Activated B cell treated with CpG ODN at 0.5 μM for 24 hours (primary cell): ENCODE measurements at places on chromosomes 11 and 22.

GRCh38 chr22:19120829-19121630, 1.2 kb downstream of the DGCR2 start:
- H3K4me1 ChIP-seq = peaks cover 63% of the 10 kb centered on the region
- H3K27ac ChIP-seq = peak overlapping the region; percentile 74
- peak overlapping the region; percentile 89 for H3K4me3 ChIP-seq

- H3K4me3 ChIP-seq = no peak overlapping the region
- H3K27ac ChIP-seq = no peak overlapping the region
- H3K36me3 ChIP-seq = no peaks in the 10 kb centered on the region
- H3K27me3 ChIP-seq = no peaks in the 10 kb centered on the region
- no peaks in the 10 kb centered on the region for H3K4me1 ChIP-seq
Measured at GRCh38 chr11:37812281-37812880, 1214.3 kb upstream of the RAG2 start.

GRCh38 chr11:31702966-31703365, 108.2 kb downstream of the PAX6 start:
- H3K4me1 ChIP-seq = no peaks in the 10 kb centered on the region
- no peak overlapping the region for H3K27ac ChIP-seq
- no peaks in the 10 kb centered on the region for H3K27me3 ChIP-seq
- H3K4me3 ChIP-seq = no peak overlapping the region
- H3K36me3 ChIP-seq = peaks cover 4% of the 10 kb centered on the region

DNA sequence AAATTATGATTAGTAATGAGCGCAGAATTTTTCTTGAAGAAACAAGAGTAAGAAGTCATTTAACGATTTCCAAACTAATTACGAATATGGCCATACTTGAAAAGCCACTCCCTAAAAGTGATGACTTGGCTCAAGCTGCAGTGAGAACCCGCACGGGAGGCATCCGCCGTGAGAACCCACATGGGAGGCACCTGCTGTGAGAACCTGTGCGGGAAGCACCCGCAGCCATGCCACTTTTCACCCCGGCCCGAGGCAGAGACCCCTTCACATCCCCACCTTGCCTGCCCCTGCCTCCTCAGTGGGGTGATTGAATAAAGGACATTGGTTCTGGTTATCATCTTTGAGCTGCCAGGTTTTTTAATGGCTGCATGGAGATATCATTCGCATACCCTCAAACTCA, 89.7 kb downstream of the BRD1 start:
- H3K36me3 ChIP-seq = no peaks in the 10 kb centered on the region
- H3K4me3 ChIP-seq = no peak overlapping the region
- peaks cover 33% of the 10 kb centered on the region for H3K27me3 ChIP-seq

DNA sequence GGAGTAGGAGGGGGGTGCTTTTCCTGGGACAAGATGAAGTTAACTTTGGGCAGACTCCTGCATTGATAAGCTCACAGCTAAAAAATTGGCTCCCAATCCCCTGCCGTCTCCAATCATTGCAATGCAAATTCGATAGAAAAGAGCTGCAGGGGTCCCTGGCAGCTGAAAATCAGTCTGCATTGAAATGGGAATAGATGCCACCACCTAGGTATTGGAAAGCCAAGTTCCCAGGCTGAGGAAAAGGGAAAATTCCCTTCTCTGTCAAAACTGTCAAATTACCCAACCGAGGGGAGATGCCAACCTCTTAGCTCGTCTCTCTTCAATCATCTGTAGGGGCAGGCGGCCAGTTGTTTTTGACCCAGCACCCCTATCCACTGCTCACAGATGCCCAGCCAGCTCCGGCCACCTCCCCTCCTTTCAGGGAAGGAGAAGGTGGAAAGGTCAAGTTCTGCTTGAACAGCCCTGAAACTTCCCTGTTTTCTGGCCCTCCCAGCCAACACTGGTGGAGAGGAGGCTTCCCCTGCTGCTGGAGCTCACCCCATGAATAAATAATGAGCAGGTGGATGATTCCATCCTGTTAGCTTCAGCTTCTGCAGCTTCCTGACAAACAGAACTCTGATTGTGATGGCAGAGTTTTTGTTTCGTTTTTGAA, 916.3 kb downstream of the TBC1D22A start:
- no peaks in the 10 kb centered on the region for H3K4me1 ChIP-seq
- H3K36me3 ChIP-seq = no peaks in the 10 kb centered on the region
- H3K27ac ChIP-seq = no peak overlapping the region
- DNase-seq = no peak
- no peaks in the 10 kb centered on the region for H3K27me3 ChIP-seq

DNA sequence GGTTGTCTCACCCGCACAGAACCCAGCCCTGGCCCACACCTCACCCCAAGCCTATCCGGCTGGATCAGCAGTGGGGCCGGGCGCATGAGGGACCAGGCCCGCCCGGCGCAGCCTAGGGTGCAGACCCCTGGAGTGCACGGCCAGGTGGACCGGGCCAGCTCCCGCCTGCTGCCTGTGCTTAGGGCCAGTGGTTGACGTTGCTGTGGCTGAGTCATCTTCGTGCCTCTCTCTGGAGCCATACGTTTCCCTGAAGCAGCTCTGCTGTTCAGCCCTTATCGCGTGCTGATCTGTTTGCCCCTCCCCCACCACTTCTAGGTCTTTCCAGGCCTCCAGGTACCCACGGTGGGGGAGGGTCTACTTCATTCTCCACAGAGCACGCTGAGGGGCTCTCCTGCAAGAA, 39.5 kb downstream of the CDKN1C start:
- no peaks in the 10 kb centered on the region for H3K4me1 ChIP-seq
- no peaks in the 10 kb centered on the region for H3K36me3 ChIP-seq
- H3K4me3 ChIP-seq = no peak overlapping the region
- H3K27me3 ChIP-seq = no peaks in the 10 kb centered on the region
- H3K27ac ChIP-seq = no peak overlapping the region

GRCh38 chr11:44763121-44763820, 36.5 kb downstream of the TSPAN18 start:
- no peak overlapping the region for H3K4me3 ChIP-seq
- H3K36me3 ChIP-seq = peaks cover 3% of the 10 kb centered on the region
- no peaks in the 10 kb centered on the region for H3K27me3 ChIP-seq
- no peaks in the 10 kb centered on the region for H3K4me1 ChIP-seq
- DNase-seq = no peak

DNA sequence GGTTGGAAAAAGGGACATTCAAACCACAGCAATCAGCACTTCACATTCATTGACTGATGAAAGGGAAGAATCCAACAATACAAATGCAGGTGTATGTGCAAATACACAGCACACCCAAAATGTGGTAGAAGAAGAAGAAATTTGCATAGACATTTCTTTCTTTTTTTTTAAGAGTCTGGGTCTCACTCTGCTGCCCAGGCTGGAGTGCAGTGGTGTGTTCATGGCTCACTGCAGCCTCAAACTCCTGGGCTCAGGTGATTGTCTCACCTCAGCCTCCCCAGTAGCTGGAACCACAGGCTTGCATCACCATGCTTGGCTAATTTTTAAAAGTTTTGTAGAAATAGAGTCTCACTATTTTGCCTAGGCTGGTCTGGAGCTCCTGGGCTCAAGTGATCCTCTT, 21.9 kb downstream of the CARS1 start:
- H3K27me3 ChIP-seq = no peaks in the 10 kb centered on the region
- peaks cover 84% of the 10 kb centered on the region for H3K36me3 ChIP-seq
- no peak overlapping the region for H3K4me3 ChIP-seq
- H3K27ac ChIP-seq = peak overlapping the region; percentile 27

GRCh38 chr11:6249770-6250555, 9.7 kb upstream of the CCKBR start:
- H3K27me3 ChIP-seq = peaks cover 5% of the 10 kb centered on the region
- no peaks in the 10 kb centered on the region for H3K4me1 ChIP-seq
- H3K27ac ChIP-seq = no peak overlapping the region
- H3K36me3 ChIP-seq = no peaks in the 10 kb centered on the region

- no peaks in the 10 kb centered on the region for H3K27me3 ChIP-seq
- no peaks in the 10 kb centered on the region for H3K36me3 ChIP-seq
- no peak for DNase-seq
- H3K4me1 ChIP-seq = no peaks in the 10 kb centered on the region
- no peak overlapping the region for H3K27ac ChIP-seq
Measured at GRCh38 chr11:43164831-43165230, 147.0 kb upstream of the API5 start.

DNA sequence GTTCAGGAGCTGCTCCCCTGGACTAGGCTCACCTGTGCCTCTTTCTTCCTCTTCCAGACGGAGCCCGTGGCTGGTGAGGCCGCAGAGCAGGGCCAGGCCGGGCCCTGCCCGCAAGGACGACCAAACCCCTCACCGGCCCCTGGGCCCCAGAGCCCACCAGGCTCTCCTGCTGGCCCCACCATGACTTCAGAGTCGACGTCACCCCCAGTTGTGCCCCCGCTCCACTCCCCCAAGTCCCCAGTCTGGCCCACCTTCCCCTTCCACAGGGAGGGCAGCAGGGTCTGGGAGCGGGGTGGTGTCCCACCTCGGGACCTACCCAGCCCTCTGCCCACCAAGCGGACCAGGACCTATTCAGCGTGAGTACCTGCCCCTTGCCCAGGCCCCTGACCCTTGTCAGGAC, 11.0 kb downstream of the CSDC2 start:
- H3K4me1 ChIP-seq = no peaks in the 10 kb centered on the region
- no peak for DNase-seq
- peaks cover 2% of the 10 kb centered on the region for H3K36me3 ChIP-seq
- no peaks in the 10 kb centered on the region for H3K27me3 ChIP-seq
- H3K4me3 ChIP-seq = no peak overlapping the region

DNA sequence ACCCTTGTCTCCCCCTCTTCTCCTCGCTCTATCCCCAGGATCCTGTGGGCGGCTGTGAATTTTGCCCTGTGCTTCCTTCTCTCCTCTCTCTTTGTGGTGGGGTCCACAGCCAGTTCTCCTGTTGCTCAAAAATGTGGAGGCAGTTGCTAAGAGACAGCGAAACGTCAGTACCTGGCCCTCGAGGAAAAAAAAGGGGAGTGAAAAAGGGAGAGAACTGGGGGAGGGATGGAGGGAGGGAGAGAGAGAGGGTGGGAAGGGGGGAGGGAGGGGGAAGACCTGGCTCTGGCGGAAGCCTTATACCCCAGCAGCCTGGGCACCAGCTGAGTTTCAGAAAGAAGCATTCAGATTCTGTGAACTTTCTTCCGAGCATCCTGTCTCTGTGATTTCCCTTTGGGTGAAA, 2.1 kb upstream of the LRRC55 start:
- peaks cover 27% of the 10 kb centered on the region for H3K27me3 ChIP-seq
- no peak overlapping the region for H3K27ac ChIP-seq
- H3K4me3 ChIP-seq = no peak overlapping the region
- H3K36me3 ChIP-seq = no peaks in the 10 kb centered on the region

DNA sequence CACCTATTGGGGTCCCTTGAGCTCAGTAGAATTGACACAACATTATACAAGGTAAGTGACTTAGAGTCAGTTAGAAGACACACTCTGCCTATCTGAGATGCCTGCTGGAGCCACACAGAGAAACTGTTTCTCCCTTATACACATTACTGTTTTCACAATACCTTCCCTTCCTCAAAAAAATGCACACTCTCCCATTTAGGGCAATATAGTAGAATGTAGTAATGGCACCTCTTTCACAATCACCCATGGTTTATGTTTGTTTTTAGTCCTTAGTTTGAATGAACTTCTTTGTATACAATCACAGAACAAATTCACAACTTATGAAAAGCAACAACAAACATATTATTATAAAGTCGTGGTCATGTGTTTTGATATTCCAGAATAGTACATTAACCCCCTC, 14.3 kb downstream of the OR52H1 start:
- H3K4me3 ChIP-seq = no peak overlapping the region
- H3K27ac ChIP-seq = no peak overlapping the region
- H3K27me3 ChIP-seq = no peaks in the 10 kb centered on the region
- no peaks in the 10 kb centered on the region for H3K36me3 ChIP-seq
- DNase-seq = no peak

- no peak overlapping the region for H3K4me3 ChIP-seq
- peaks cover 13% of the 10 kb centered on the region for H3K27me3 ChIP-seq
- H3K4me1 ChIP-seq = no peaks in the 10 kb centered on the region
- no peaks in the 10 kb centered on the region for H3K36me3 ChIP-seq
- no peak for DNase-seq
Measured at GRCh38 chr11:5476186-5476819, 12.2 kb upstream of the OR52D1 start.

GRCh38 chr22:23067023-23067650, 3.2 kb upstream of the GNAZ start:
- H3K4me1 ChIP-seq = peaks cover 36% of the 10 kb centered on the region
- no peaks in the 10 kb centered on the region for H3K36me3 ChIP-seq
- DNase-seq = peak; percentile 14
- H3K4me3 ChIP-seq = no peak overlapping the region
- no peak overlapping the region for H3K27ac ChIP-seq

- no peaks in the 10 kb centered on the region for H3K4me1 ChIP-seq
- no peaks in the 10 kb centered on the region for H3K36me3 ChIP-seq
- H3K27ac ChIP-seq = no peak overlapping the region
Measured at GRCh38 chr11:122287401-122287800, 171.4 kb upstream of the BLID start.

DNA sequence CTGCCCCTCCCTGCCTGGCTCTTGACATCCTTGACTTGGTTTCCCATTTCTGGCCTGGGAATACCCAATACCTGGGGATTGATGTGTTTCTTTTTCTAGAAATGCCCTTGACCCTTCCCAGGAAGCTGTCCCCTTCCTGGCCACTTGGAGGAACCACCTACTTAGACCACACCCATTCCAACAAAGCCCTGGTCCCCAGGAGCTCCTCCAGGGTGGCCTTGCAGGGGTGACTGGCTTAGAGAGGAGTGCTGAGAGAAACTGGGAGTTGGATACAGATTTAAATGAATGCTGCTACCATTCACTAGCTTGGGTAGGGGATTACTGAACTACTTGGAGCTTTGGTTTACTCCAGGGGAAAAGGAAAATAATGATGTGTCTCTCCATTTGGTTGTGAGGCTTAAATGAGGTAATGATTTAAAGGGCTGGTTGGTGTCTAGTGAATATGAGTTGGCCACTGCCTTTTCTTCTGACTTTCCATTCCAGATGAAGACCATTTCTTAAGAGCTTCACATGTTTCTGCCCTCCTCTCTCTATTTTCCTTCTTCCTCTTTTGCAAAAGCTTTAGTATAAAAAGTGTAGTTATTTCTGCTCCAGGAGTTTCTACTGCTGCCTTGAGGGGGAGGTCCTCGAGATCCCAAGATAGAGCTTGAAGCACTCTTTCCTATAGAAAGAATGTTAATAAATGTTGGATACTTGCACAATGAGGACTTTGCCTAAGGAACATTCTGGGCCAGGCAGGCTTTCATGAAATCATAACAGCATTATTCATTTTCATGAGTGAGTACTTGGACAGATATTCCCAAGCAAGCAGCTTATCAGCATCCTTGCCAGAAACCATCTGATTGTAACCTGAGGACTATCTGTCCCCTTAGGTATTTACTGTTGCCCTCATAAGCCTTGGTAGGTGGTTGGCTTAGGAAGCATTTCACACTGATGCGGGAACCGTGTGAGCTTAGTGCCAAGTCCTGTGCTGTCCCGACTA, 22.4 kb downstream of the PANX1 start:
- H3K27ac ChIP-seq = peak overlapping the region; percentile 69
- peaks cover 8% of the 10 kb centered on the region for H3K36me3 ChIP-seq
- H3K4me3 ChIP-seq = no peak overlapping the region
- no peak for DNase-seq
- peaks cover 78% of the 10 kb centered on the region for H3K4me1 ChIP-seq

DNA sequence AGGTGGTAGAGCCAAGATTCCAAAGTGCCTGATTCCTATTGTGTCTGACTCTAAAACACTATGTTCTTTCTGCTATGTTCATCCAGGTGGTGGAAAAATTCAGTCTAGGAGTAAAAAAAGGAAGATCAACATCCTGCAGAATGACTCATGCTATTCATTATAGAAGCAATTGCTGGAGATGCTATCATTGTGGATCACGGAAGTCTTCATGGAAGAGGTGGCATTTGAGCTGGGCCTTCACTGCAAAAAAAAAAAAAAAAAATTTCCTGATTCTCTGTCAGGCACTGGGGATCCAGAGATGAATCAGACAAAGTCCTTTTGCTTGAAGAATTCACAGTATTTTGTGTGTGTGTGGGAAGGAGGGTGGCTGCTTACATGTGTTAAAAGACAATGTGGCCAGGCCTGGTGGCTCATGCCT, 1.4 kb upstream of the UVRAG start:
- peak overlapping the region; percentile 96 for H3K27ac ChIP-seq
- peaks cover 53% of the 10 kb centered on the region for H3K4me1 ChIP-seq
- H3K4me3 ChIP-seq = no peak overlapping the region
- DNase-seq = no peak
